ENCODE measurements at places on chromosomes 6 and 20. TPM values are rescaled to one million over a fixed set of nuclear protein-coding genes. Genes with fewer than 3 reads are reported as not detected.
A peak's percentile ranks its signal among the peaks of the same experiment; 100 is the strongest.

GRCh38 chr20:50561379-50562078, 51.3 kb downstream of the PTPN1 start:
- DNase-seq = peak; percentile 36

GRCh38 chr6:143490775-143491174, 20.7 kb downstream of the FUCA2 start:
- no peak for DNase-seq

IL17A gene
- polyA plus RNA-seq = not detected

GRCh38 chr20:50595988-50596693, 86.0 kb downstream of the PTPN1 start:
- peak; percentile 20 for DNase-seq

HM13 gene
- polyA plus RNA-seq = 154 TPM

UBE2C gene
- polyA plus RNA-seq = 2.0 TPM

DNA sequence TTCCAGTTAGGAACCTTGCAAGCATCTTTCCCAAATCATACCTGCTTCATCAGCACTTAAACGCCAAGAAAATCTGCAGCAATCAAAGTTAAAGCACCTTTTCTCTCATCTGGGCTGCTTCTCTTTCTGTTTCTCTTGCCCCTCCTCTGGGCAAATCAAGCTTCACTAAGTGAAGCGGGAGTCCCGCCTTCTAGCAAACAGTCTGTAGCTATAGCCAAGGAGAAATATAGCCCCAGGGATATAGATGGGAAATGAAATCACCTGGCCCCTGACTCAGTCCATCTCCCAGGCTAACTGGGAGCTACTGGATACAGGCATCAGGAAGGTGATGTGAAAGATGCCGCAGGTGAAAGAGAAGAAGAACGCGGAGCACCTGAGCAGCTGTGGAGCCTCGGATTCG, 481.9 kb downstream of the C6orf118 start:
- DNase-seq = no peak

GRCh38 chr6:324729-325125, 32.4 kb downstream of the DUSP22 start:
- DNase-seq = no peak

Data from kidney (tissue), 22 donors.